NCI-H1436 treated with DMSO at 0.1 percent for 48 hours (cell line): ENCODE measurements at places on chromosomes 7 and 10.

GRCh38 chr7:13466874-13467547 lies 522.5 kb downstream of the ETV1 start:
- peak; percentile 8 for DNase-seq

DNA sequence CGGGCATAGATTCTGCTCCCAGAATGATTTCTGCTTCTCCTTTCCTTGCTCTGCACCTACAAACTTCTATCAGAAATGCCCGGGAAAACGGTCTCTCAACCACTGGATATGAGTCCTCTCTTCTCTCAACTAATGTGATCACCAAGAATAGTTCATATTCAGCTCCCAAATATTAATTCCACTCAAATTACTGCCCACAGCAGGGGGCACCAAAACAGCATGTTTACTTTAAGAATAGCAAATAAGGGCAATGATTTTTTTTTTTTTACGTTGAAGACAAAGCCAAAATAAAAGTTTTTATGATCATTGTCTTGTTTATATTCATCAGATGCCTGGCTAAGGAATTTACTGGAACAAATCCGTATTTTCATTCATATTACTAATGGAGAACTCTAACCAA lies 94.9 kb upstream of the PRSS1 start:
- no peak for DNase-seq

GRCh38 chr10:72665925-72666324 lies 26.0 kb upstream of the MCU start:
- no peak for DNase-seq

- DNase-seq: no peak
Observed at GRCh38 chr7:66150471-66150870, 35.8 kb downstream of the CRCP start.

DNA sequence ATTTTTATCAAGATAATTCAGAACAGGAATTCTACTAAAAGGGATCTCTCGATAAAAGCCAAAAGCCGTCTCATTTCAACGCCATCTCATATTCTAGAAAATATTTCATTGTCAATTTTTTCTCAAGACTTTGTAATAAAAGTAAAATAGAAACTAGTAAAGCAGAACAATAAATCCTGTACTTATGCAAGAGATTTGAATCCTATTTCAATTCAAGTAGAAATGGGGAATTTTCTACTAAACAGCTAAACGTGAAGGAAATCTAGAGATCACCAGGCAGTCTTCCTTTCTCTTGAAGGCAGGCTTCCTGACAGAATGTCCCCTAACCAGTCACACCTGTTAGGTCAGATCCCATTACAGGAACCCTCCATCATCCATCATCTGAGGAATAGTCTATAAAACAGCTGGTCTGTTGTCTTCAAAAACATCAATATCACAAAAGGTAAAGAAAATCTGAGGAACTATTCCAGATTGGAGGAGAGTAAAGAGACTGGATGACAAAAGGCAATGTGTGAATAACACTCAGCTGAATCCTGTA lies 23.7 kb downstream of the USP6NL start:
- DNase-seq: no peak

DNA sequence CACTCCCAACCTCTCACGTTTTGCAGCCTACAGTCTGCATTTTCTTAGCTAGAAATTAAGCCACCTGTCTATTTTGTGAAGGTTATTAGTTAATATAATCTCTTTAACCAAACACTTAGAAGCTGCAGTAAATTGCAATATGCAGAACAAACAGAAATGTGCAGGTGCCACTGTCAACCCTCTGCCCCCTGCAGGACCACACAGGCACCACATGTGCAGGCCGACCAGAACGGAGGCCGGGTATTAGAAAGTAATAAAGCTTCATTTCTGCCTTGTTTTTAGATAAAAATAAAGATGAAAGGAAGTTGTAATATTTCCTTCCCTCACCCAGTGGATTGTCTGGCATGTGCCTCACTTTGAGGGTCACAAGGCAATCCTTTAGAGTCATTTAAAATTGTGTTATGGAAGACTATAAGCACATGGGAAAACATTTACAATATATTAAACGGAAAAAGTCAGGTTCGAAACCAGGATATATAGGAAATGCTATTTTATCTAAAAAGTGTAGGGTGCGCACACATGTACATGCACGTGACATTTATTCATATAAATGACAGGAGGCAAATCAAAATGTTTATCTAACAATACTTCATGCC lies 158.2 kb downstream of the ARHGAP12 start:
- DNase-seq: no peak

DNA sequence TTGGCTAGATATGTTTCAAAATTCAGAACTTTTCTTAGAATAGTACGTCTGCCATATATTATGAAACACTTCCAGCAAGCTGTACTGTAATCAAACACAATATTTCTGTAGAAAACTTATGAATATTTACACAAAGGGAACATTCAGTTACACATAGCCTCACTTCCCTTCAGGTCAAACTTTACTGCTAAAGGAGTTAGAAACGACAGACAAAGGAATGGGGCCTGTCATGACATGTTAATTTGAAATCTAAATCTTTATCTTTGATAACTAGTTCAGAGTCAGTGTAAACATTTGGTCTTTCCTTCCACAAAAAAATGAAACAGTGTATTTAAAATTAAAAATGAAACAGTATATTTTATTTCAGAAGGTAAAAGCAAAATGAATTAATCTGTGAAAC lies 1.0 kb upstream of the CROT start:
- no peak for DNase-seq

DNA sequence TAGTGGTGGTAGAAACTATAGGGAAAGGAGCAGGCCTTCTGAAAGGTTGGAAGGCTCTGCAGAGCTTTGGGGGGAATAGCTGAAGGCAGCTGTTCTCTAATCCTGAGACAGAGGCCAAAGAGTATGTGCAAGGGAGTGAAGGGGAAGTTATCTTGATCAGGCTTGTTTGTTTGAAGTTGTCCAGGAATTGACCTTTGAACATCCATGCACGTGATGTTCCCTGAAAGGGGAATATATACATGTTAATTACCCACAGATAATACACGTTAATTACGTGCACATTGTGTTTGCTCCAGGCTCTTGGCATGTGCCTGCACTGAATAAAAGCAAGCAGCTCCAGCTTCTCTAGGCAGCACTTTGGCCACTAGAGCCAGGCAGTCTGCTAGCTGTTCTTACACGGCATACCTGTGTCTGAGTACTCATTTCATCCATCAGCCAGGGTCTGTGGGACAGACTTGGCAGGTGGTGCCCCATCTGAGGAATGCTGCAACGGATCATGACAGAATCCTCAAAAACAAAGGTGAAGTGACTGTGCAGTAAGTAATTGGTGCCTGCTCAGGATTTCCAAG lies 18.0 kb upstream of the STARD3NL start:
- no peak for DNase-seq

- DNase-seq: no peak
Observed at GRCh38 chr10:25820874-25821273, 113.2 kb upstream of the MYO3A start.

GRCh38 chr10:119502209-119502608 lies 40.3 kb downstream of the RGS10 start:
- DNase-seq: no peak

DNA sequence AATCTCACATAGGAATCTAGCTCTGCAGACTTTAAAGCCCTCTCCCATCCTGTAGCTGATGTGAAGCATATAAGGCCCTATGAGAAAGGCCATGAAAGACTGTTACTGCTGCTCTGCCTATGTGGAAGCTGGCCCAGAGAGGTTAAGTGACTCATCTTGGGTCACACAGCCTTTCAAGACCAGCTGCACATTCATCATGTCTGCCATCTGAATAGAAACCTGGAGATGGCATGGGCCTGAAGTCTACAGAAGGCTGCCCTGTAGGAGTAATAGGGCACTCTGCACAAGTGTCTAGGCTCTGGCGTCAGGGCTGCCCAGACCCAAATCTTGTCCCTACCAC lies 59.4 kb upstream of the COL13A1 start:
- no peak for DNase-seq

GRCh38 chr7:28596245-28596935 lies 184.1 kb downstream of the CREB5 start:
- no peak for DNase-seq

GRCh38 chr10:87562750-87563149 lies 58.1 kb downstream of the MINPP1 start:
- DNase-seq: no peak

GRCh38 chr7:143003393-143004051 lies 23.4 kb downstream of the OR9A2 start:
- no peak for DNase-seq

- DNase-seq: no peak
Observed at GRCh38 chr7:29848941-29849340, 42.6 kb downstream of the WIPF3 start.

DNA sequence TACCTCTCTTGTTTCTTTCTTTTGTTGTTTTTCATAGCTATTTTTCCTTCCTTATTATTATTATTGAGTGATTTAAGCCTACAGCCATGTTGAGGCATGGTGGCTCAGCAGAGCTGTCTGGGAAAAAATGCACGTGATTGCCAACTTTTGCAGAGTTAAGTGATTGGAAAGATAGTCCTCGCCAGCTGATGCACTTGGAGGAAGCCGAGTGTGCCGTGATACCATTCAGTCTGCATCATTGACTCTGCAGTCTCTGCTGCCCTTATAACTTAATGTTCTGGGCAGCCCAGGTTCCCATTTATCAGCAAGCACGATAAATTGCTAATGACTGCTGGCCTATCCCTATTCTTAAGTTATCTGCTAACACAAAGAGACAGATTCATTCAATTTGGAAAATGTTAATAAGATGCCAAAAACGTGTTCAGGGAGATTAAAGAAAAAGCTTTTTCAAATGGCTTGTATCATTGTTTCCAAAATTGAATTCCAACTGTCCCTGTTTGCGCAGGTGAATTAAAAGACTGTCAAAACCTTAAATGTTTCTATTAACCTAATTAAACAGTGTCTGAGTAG lies 232.9 kb upstream of the NPY start:
- DNase-seq: no peak

DNA sequence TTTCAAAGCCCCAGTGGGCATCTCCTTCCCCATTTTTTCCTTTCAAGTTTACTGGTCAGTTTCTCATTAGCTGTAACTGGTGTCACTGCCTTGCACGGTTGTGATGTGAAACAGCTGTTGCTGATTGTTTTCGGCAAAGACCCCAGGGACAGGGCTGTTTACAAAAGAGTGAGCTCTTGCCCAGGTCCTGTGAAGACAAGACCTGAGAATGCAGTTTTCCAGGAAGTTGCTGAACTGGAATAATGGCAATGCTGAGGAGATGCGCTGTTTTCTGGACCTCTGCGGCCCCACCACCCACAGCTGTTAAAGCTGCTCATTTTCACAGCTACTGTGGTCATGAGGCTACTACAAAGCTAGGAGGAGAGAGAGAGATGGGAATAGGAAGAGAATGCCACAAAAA lies 116.6 kb upstream of the RSU1 start:
- no peak for DNase-seq

DNA sequence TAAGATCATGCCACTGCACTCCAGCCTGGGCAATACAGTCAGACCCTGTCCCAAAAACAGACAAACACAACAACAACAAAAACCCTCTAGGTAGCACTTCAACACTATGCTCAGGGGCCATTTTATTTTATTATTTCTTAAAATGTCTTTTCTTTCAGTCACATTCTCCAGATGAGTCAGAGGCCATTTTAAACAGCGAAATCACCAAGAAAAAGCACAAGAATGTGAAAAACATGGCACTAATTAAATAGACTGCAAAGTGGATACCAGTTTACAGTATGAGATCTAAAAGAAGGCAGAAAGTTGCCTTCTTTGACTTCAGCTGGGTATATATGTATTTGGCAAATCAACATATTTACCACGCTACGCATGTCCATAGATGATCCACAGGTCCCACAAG lies 6.1 kb upstream of the FGL2 start:
- no peak for DNase-seq

- DNase-seq: no peak
Observed at GRCh38 chr10:58266003-58266825, 1.5 kb downstream of the IPMK start.

DNA sequence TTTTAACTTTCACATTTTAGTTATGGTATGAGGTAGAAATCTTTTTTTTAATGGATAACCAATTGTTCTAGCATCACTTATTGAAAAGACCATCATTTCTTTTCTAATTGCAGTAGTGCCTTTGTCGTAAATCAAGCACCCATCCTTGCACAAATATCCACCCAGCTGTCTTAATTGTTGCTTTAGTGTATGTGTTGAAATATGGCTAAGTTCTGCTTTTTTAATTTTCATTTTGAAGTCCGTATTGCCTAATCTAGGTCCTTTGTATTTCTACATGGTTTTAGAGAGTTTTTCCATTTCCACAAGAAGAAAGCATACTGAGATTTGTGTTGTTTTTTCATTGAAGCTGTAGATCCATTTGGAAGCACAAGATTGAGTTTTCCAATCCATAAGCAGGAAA lies 259.6 kb upstream of the SEMA3E start:
- no peak for DNase-seq

DNA sequence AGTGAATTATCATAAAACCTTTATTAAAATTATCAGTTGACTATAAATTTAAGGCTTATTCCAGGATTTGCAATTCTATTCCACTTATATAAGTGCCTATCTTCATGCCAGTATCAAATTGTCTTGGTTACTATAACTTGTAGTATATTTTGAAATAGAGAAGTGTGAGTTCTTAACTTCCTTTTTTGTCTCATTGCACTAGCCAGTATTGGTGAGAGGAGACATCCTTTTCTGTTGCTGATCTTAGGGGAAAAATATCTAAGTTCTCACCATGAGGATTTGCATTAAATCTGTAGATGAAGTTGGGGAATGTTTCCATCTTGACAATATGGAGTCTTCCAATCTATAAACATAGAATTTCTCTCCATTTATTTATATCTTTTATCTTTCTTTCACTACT lies 104.2 kb upstream of the MKI67 start:
- no peak for DNase-seq

DNA sequence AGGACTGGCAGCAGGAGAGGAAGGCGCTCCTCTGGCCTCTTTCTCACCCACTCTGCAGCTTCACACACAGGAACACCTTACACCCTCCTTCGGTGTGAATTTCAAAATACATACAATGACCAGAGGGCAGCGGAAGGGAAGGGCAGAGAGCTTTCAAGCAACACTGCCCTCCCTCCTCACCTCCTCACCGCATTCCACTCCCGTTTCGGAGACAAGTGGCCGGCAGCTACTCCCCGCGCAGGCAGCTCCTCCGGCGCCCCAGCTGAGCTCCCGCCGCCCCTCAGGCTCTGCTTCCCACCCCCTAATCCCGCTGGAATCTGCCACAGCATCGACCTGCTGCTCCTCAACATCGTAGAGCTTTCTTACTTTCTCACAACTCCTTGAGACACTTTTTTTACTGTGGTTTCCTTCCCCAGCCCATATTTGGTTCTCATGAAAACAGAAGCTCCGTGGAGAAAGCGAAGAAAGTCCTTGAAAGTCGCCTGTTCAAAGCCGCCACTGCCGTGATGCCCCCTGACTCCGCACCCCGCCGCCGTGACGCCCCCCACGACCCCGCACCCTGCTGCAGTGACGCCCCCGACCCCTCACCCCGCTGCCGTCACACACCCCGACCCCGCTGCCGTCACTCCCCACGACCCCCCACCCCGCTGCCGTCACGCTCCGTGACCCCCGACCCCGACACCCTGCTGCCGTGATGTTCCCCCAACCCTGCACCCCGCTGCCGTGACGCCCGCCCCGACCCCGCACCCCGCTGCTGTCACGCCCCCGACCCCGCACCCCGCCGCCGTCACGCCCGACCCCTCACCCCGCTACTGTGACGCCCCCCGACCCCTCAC lies 14.6 kb upstream of the GPER1 start:
- no peak for DNase-seq

- no peak for DNase-seq
Observed at GRCh38 chr7:2529161-2530070, 9.8 kb downstream of the LFNG start.

- DNase-seq: no peak
Observed at GRCh38 chr10:49398986-49399385, 3.1 kb upstream of the DRGX start.
